ENCODE measurements at places on chromosomes 5 and 9.

DNA sequence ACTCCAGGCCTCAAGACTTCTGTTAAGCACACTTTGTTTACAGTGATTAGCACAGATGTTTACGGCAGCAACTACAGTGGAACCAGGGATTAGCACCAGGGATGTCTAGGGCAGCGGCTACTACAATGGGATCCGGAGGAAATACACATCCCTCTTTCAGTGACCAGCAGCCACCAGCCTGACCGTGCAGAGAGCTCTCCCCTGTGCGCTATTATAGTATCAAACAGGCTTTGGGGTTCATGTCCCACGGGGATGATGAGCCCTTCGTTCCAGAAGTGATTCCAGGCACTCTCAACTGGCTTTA lies 21.5 kb downstream of the GFPT2 start:
- no peak for DNase-seq

- DNase-seq = no peak
Observed at GRCh38 chr5:38453921-38454320, 102.5 kb downstream of the LIFR start.

GRCh38 chr9:126532951-126533925 lies 80.5 kb upstream of the LMX1B start:
- DNase-seq = no peak

DNA sequence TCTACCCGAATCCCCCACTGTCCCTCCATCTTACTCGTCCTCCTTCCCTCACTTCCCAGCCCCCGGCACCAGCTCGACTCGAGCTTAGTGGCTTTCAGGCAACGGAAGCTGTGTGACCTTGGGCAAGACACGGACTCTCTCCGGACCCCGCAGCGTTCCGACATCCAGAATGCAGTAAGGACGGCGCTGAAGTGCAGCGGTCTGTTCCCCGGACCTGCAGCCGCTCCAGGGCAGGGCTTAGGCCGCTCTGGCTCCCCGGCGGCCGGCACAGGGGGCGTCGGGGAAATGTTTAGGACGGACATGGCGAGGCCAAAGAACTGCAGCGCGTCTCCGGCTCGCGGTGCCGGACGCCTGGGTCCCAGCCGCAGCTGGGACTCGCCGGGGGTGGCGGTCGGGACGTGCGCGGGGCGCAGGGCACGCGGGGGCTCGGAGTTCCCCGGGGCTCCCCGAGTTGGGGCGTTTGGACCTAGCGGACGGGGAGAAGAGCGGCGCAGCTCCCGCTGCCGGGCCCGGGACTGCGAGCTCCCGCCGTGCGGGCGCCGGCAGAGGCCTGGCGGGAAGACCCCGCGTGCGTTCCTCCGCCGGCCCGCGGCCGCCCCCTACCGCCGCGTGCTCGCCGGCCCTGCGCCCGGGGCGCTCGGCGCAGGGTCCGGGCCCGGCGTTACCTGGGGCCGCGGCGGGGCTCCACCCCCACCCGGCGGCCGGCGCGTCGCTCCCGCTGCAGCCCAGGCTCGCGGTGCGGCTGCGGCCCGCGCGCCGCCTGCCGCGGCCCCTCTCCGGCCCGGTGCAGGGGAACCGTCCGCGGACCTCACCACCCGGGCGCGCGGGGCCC lies 5.6 kb upstream of the RNF44 start:
- DNase-seq = peak; percentile 29

DNA sequence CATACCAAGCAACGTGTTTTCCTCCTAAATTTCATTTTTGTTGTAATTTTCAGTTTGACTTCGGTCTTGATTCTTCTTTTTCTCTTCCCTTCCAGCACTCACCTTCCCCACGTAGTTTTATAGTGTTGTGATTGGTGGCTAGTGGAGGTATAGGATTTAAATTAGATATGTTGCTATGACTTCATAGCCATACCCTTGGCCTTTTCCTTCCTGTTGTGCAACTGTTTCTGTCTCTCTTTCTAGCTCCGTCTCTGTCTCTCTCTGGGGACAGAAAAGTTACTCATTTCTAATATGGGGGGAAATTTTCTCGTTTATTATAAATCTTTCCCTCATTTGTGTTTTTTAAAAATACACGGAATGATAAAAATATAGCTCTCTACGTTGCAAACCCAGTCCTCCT lies 20.6 kb upstream of the C5orf24 start:
- no peak for DNase-seq

- DNase-seq = peak; percentile 5
Observed at GRCh38 chr5:122458278-122458872, 146.3 kb downstream of the SNCAIP start.

- DNase-seq = no peak
Observed at GRCh38 chr5:9954869-9955268, 294.8 kb downstream of the ATPSCKMT start.
